ENCODE measurements at places on chromosomes 12 and 14. TPM values are rescaled to one million over a fixed set of nuclear protein-coding genes. Genes with fewer than 3 reads are reported as not detected.

- H3K27me3 ChIP-seq: no peaks in the 10 kb centered on the region
- H3K36me3 ChIP-seq: no peaks in the 10 kb centered on the region
- H3K4me1 ChIP-seq: peaks cover 36% of the 10 kb centered on the region
- no peak for DNase-seq
- no peak overlapping the region for H3K4me3 ChIP-seq
Observed at GRCh38 chr12:124548854-124549378, 18.5 kb downstream of the NCOR2 start.

GRCh38 chr12:106205208-106206069 is 42.4 kb downstream of the CKAP4 start:
- H3K4me1 ChIP-seq: no peaks in the 10 kb centered on the region
- H3K4me3 ChIP-seq: no peak overlapping the region
- H3K27me3 ChIP-seq: no peaks in the 10 kb centered on the region
- DNase-seq: no peak

Gene CISTR
- not detected for total RNA-seq

Gene INSM2
- not detected for total RNA-seq

Gene CBLN3
- 7.7 TPM for total RNA-seq
